ENCODE measurements at places on chromosomes 7 and 10.
A peak's percentile ranks its signal among the peaks of the same experiment; 100 is the strongest.

GRCh38 chr7:141533149-141533949 lies 17.9 kb upstream of the AGK start:
- DNase-seq, result peak; percentile 45

GRCh38 chr7:138974675-138975292 lies 6.4 kb downstream of the KIAA1549 start:
- DNase-seq, result no peak

GRCh38 chr7:154682003-154682402 lies 320.9 kb downstream of the PAXIP1 start:
- no peak for DNase-seq

- peak; percentile 8 for DNase-seq
Measured at GRCh38 chr7:93245525-93246432, 13.6 kb downstream of the VPS50 start.

- no peak for DNase-seq
Measured at GRCh38 chr7:151152643-151153513, 14.6 kb downstream of the GBX1 start.

DNA sequence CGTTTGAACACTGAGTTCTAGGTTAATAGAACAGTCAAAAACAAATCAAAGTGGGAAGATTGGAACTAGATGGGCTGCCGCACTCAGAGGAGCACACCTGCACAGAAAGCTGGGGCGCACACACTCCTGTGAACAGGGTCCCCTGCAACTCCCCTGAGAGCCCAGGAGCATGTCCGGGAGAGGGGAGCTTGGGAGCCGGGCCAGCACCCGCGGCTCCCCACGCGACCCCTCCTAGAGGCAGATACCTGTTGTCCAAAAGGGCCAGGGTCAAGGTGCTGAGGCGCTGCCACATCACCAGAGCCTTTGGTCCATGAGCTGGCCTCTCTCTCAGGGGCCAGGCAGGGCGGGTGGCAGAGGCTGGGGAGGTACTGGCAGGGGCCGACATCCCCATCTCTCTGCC lies 5.6 kb downstream of the NKX6-2 start:
- DNase-seq, result no peak

DNA sequence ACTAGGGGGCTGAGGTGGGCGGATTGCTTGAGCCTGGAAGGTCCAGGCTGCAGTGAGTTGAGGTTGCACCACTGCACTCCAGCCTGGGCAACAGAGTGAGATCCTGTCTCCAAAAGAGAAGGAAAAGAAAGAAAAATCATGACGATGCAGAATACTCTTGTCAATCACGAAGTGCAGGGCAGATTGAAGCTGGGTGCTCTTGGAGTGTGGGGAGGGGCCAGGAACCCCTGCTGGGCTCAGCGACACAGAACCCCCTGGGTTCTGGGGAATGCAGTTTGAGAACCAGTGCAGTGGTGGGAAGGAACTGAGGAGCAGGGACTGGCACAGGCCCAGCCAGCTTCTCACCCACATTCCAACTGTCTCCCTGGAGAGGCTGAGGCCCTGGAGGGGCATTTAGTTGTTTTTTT lies 10.8 kb upstream of the INTS1 start:
- no peak for DNase-seq

DNA sequence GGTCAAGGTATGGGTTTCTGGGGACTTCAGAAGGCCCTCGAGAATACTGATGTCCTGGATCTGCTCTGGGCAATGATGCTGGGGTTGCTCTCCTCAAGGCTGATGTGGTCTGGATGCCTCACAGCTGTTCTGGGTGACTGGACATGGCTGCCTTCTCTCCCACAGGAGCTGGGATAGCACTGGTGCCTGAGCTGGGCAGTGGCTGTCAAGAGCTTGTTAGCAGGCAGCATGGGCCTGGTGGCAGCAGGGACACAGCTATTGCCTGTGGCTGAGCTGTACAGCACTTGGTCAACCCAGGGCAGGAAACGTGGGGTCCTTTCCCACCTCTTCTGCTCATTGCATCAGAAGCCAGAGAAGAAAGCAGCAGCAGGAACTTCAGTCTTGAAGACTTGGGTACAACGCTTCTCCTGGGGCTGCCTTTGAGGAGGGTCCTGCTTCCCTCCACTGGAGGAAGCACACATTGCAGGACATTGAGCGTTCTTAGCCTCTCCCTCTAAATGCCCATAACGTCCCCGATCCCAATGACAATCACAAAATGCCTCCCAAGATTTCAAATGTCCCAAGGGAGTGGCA lies 13.0 kb downstream of the ADCYAP1R1 start:
- no peak for DNase-seq

GRCh38 chr7:35519971-35520809 lies 174.7 kb downstream of the HERPUD2 start:
- DNase-seq, result peak; percentile 36

DNA sequence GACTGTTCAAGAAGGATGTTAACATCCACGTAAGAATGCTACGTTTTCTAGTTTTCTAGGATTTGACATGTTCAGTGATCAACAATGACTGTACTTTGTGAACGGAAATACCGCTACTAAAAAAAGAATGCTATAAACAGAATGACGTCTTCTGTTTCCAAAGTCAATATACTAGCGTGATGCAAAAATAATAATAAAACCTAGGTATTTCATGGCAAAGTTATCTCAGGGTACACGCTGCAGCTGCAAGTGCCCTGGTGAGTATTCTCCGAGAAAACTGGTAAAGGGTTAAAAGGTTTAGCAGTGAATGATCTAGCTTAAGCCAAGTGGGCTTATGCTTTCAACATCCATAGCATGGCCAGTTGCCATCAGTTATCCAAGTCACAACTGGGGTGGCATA lies 653.3 kb upstream of the PFKP start:
- DNase-seq, result no peak

DNA sequence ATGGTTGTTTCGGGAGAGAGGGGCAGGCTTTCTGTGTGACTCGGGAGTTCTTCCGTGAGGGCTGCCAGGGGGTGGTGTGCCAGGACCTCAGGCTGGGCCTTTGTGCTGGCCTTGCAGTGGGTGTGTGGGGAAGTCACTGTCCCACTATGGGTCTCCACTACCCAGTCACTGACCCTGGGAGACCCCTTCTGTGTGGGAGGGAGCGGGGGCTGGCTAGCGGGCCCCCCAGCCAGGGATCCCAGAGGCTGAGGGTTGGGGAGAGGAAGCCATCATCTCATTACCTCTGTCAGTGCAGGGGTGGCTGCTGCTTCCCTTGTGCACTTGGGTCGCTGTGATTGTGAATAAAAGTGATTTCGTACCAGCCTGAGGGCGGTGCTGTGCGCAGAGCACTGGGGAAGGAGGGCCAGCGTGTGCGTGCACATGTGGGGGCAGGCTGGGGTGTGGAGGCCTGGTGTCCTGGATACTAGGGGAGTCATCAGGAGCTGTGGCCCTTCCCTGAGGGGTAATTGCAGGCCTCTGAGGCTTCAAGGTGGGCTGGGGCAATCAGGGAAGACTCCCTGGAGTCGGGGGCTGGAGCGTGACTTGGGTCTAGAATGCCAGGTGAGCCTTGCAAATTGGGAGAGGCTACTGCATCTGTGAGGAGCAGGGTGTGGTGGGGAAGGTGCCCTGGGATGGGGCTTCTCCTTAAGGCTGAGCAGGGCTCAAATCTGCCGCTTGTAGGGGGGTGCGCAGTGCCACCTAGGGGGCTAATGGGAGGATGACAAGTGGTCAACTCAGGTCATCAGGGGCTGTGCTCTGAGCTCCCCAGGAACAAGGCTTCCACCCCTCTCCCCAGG lies 98.9 kb downstream of the NEURL1 start:
- DNase-seq, result peak; percentile 16

DNA sequence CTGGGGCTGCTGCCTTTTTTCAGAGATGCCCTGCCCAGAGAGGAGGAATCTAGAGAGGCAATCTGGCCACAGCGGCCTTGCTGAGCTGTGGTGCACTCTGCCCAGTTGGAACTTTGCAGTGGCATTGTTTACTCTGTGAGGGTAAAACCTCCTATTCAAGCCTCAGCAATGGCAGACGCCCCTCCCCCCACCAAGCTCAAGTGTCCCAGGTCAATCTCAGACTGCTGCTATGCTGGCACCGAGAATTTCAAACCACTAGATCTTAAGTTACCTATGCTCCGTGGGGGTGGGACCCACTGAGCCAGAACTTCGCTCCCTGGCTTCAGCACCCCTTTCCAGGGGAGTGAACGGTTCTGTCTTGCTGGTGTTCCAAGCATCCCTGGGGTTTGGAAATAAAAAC lies 77.2 kb downstream of the EXOC4 start:
- no peak for DNase-seq

GRCh38 chr10:48604039-48604990 lies 558 bp downstream of the ARHGAP22 start:
- DNase-seq, result no peak

DNA sequence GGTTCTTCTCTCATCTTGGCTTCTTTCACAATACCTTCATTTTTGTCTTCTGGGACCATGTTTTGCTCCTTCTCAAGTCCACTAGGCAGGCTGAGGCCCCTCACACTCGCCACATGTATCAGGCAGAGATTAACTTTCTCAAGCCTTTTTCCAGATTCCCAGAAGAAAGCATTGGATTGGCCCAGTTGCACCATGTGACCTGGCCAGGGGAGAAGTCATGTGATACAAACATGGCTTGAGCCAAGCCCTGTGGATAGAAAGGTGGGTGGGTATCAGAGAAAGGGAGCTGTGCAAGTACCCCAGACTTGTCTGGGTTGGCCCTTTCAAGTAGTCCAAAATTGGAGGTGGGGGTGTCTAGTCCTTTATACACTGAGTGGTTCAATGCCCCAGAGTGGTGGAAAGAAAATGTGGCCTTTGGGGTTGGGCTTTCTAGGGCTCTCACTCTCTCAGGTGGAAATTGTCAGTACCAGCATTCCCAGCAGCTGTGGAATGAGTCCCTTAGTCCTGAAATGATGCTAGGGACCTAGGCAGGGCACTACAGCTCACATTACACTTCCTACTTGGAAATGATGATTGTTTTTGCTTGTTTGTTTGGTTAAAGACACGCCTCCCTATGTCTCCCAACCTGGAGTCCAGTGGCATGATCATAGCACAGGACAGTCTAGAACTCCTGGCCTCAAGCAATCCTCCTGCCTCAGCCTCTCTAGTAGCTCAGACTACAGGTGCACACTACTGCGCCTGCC lies 36.9 kb upstream of the C10orf67 start:
- DNase-seq, result no peak

GRCh38 chr7:130559184-130559583 lies 67.3 kb downstream of the MEST start:
- no peak for DNase-seq

- DNase-seq, result no peak
Measured at GRCh38 chr10:2856598-2856997, 210.8 kb upstream of the PFKP start.

GRCh38 chr7:134513169-134513752 lies 14.1 kb upstream of the AKR1B10 start:
- peak; percentile 5 for DNase-seq

GRCh38 chr10:43121444-43121843 lies 16.8 kb upstream of the CSGALNACT2 start:
- no peak for DNase-seq

DNA sequence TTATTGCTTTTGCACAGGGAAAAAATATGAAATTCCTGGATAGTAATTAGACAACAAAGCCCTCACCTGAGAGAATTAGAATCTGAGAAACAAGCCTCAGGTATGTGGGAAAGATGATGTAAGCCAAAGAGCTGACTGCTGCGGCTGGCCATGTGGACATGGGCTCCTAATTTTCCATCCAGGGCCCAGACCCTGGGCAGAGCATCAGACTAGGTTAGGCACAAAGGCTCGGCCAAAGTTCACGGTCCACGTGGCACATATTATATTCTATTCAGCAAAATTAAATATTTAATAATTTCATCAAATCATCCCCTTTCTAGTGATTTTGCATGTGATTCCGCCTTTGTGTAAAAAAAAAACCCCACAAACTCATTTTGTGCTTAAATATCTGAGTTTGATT lies 5.1 kb downstream of the CYP3A4 start:
- no peak for DNase-seq

GRCh38 chr10:44326474-44327030 lies 58.3 kb downstream of the CXCL12 start:
- DNase-seq, result no peak

DNA sequence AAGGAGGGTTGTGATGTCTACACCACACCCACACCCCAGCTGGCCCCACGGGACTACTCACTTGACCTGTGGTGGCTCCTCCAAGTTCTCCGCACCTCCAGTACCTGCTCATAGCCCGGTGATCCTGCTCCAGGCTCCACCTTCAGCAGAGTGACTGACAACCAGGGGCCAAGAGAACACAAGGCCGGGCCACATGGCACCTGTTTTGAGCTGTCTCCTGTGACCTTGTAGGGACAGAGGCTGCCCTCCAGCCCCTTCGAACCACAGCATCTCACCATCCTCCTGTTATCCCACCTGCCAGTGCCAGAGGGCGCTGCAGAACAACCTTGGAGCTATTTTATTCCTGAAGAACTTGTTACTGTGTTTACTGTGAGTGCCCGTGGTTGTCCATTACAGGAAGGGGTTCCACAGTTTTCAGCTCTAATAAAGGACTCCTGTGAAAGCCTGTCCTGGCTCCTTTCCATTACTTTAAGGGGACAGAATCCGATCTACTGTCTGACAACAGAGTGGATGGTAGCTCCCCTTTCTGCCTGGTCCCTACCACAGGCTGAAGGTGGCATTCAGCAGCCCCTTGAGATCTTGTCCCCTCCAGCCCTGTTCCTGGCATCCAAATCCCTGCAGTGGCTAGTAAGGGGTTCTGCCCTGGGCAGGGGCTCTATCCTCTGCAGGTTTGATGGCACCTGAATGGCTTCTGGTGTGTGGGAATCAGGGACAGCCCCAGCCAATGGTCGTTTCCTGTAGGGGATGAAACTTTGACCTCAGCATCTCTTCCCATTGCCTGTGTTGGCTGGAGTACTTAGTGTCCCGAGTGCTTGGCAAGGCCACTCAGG lies 50.8 kb downstream of the C10orf120 start:
- no peak for DNase-seq

DNA sequence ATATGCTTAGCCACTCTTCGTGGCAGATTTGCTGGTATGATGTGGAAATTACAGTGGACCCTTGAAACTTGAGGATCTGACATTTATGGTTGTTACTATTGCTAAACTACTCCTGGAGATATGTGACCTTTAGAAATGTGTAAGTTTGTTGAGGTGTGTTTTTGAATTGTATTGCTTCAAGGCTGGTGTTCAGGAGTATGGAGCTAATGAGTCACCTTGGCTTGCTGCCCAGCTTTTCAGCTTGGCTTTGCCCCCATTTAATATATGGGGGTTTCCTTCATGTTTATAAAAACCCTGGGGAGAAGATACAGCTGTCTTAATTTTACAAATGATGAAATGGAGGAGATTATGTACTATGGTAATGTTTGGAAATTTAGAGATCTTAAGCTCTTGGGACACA lies 11.6 kb downstream of the HBP1 start:
- peak; percentile 29 for DNase-seq

GRCh38 chr7:68682910-68683309 lies 915.4 kb upstream of the AUTS2 start:
- no peak for DNase-seq

- DNase-seq, result no peak
Measured at GRCh38 chr7:80835251-80835650, 83.6 kb downstream of the SEMA3C start.

All from CD4-positive, alpha-beta T cell treated with Interleukin-6 at 100 ng/mL for 8 hours (primary cell).